ENCODE measurements at places on chromosomes 7 and 10. TPM values are rescaled to one million over a fixed set of nuclear protein-coding genes. Genes with fewer than 3 reads are reported as not detected.

Gene BEND7
- 9.9 TPM for total RNA-seq

Gene MRPS17
- total RNA-seq, result 10.9 TPM

Gene TRDMT1
- 4.9 TPM for total RNA-seq

Gene CEP41
- 8.4 TPM for total RNA-seq

Gene METTL27
- total RNA-seq, result 5.7 TPM

GRCh38 chr7:76364198-76364584 is 5.4 kb upstream of the YWHAG start:
- no peak for DNase-seq

DNA sequence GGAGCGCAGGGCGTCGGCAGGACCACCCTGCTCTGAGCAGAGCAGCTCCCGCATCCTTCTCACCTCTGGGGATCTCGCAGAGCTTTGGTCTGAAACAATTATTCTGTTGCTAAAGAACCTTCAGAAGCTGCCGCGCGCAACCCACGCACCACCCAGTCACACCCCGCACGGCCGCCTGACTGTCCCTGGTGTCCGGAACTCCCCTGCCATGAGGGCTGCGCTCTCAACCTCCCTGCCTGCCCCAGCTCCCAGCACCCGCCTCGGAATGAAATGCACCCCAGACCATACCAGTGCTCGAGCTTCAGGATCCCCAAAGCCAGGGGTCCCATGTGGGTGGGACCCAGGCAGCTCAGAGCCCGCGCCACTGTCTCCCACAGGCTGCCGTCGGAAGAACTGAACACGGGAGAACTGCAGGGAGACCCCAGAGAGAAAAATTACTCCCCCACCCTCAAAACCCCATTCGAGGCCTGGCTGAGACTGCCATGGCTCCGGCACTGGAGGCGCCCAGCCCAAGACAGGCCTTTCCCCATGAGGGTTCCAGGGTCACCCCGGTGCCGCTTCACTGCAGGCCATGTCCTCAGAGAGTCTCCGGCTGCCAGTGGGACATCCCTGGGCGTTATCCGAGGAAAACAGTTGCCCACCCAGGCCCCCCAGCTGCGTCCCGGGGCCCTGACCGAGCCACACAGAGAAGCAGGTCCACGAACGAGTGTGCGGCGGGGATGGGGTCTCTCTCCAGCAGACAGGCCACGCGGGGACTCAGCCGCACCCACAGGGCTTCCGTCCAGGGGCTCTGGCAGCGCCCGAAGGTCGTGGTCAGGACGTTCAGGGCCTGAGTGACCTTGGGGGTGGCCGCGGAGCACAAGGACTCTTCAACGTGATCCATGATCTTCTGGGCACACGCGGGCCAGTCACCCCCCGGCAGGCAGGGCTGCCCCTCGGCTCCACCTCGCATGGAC is 12.1 kb downstream of the BRAT1 start:
- DNase-seq, result no peak

- DNase-seq, result no peak
Measured at GRCh38 chr10:132675031-132675740, 110.8 kb downstream of the NKX6-2 start.

DNA sequence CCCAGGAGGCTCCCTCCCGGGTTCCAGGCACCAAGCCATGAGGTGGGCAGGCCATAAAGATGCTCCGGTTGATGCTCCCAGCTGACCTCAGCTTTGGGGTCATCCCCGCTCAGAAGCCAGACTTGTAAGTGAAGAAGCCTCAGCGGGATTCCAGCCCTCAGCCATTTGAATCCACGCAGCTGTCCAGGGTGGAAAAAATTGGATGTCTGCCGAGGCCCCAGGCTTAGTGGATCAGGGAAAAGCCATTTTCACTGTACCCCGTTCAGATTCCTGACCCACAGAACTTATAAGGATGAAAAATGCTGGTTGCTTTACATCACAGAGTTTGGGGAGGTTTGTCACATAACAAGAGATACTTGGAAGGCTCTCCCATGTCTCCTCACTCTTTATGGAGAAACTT is 49.2 kb upstream of the CPN1 start:
- DNase-seq, result no peak

DNA sequence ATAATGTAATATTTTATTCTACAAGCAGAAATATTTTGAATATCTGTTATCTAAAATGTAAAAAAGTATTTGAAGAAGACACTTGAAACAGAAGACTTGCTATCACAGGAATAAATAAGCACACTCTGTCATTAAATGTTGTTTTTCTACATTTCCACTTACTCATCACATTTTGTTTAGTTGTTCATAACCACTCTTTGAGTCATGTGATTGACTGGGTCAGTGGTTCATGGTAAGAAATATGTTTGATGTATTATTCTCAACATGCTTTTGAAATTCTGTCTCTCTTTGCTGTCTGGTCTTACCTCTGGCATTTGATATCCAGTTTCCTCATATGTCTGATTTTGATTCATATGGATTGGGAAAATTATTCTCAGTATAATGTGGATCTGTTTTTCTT is 171.8 kb downstream of the SUGCT start:
- no peak for DNase-seq

DNA sequence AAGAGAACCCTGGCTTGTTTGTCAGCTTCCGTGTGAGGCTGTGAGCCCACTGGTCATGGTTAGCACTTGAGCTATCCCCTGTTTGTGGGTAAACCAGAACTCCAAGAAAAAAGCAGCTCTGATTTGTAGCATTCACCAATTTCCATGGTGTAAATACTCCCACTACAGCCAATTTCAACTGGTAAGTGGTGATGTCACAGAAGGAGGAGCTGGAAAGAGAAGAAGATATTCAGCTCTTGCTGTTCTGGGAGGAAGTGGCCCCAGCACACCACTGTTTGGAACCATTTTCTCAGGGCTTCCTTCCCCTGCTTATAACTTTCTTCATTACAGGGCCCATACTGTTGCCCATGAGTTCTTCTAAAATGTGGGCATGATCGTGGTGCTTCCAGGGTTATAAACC is 500.1 kb upstream of the ZMIZ1 start:
- no peak for DNase-seq

DNA sequence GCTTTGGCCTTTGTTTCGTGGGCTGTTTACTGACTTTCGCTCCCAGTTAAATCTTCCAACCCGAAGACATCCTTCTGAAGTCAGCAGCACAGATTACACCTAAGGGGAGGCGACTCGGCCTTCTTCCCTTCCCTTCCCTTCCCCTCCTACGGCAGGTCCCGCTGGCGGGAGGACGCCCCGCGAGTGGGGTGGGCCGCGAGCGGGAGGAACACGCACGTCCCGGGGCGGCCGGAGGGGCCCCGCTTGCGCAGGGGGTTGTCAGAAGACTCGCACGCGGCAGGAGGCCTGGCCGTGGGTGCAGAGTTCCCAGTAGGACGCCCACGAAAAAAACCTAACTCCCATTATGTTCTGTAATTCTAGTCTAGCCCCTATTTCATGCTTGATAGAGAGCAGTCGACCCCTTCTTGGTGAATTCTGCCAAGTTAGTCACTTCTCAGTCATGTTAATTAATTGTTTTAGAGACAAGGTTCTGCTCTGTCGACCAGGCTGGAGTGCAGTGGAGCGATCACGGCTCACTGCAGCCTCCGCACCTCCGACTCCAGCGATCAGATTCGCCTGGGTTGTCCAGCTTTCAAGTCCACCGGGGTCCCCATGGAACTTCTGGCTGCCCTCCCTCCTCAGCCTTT is 19.2 kb upstream of the ZNF32 start:
- DNase-seq, result no peak

GRCh38 chr10:86868353-86868752 is 89.1 kb downstream of the MMRN2 start:
- no peak for DNase-seq

DNA sequence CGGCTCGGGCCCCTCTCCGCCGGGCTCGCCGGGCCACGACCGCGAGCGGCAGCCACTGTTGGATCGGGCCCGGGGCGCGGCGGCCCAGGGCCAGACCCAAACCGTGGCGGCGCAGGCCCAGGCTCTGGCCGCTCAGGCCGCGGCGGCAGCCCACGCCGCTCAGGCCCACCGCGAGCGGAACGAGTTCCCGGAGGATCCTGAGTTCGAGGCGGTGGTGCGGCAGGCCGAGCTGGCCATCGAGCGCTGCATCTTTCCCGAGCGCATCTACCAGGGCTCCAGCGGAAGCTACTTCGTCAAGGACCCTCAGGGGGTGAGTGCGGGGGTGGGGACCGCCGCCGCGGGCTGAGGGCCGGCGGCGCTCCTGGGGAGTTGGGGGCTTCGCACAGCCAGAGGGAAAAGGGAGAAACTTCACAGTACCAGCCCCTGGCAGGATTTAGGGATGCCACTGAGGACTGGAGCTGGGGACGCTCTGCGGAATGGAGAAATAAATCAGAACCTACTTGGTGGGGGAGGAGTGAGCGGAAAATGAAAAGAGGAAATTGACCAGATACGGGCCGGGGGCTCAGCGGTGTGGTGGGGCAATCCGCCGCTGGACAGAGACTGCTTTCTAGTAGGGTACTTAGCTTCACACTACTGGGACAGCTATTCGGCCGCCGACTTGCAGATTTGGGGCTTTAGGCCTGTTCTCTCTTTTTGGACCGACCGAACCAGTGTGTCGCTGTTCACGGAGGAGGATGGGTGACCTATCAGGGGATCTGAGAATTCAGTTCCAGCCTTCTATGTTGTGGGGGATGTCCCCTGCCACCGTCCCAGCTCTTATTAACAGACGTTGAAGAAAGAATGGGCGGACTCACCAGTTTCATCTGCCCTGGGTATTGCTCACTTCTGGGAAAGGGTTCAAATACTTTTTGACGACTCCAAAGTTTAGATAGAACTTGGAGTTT is 669 bp downstream of the PI4K2A start:
- DNase-seq, result no peak

GRCh38 chr10:125261491-125262186 is 101.3 kb upstream of the CTBP2 start:
- no peak for DNase-seq

DNA sequence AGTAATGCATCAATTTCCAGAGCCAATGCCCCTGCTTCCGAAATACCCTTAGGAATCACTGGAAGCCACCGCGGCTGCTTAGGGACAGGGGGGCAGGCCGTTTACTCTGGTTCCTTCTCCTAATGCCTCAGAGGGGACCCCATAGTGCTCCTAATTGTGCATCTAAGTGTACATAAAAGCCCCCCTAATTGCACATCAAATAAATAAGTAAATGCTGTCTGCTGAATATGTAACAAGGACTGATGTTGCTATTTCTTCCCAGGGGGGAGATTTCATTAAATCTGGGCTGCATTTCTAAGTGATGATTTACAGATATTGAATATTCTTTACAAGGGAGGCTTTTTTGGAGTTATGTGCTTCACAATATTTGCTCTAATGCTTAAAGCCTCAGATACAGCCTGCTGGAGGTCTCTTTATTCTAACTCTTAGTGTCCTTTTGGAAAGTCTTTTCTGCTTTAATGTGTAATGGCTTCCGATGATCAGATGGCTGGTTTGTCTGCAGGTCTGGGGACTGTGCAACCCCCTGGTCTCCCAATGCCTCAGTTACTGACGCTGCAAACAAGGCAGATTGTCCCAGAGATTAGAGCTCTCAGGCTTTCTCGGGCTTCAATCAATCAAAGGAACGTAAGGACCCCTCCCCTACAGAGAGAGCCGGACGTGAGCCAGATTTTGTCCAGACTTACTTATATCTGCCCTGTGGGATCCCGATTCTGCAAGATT is 143.0 kb downstream of the PRPF18 start:
- DNase-seq, result no peak

- no peak for DNase-seq
Measured at GRCh38 chr7:96084881-96085553, 236.9 kb downstream of the SLC25A13 start.

DNA sequence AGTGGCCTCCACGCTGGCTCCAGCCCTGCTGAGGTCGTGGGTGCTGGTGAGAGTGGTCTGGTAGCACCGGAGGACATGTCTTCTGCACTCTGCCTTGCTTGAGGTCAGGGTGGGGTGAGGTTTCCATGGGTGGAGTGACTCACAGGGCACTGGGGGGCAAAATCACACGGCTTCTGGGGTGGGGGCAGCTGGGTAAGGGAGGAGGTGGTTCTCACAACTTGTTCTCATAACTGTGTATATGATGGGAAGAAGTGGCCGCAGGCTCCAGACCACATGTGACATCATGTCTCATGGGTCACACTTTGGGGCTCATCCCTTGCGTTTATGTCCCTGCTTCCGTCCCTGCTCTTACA is 884 bp upstream of the PRF1 start:
- no peak for DNase-seq

DNA sequence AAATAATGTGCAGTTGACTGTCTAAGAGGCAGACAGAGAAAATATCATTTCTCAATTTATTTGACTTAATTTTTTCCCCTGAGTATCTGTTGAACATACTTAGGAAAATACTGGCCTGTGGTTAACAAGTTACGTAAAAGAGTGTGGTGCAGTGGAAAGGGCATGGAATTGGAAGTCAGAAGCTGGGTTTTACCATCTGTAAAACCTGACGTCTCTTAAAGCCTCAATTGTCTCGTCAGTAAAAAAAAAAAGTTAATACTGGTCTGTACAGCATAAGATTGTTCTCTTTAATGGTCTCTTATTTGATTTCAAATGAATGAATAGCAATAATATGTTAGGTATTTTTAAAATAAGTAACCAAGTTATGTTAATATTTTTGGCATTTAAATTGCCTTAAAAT is 67.8 kb downstream of the PHTF2 start:
- DNase-seq, result no peak

- no peak for DNase-seq
Measured at GRCh38 chr7:157543791-157544190, 207.0 kb downstream of the DNAJB6 start.

DNA sequence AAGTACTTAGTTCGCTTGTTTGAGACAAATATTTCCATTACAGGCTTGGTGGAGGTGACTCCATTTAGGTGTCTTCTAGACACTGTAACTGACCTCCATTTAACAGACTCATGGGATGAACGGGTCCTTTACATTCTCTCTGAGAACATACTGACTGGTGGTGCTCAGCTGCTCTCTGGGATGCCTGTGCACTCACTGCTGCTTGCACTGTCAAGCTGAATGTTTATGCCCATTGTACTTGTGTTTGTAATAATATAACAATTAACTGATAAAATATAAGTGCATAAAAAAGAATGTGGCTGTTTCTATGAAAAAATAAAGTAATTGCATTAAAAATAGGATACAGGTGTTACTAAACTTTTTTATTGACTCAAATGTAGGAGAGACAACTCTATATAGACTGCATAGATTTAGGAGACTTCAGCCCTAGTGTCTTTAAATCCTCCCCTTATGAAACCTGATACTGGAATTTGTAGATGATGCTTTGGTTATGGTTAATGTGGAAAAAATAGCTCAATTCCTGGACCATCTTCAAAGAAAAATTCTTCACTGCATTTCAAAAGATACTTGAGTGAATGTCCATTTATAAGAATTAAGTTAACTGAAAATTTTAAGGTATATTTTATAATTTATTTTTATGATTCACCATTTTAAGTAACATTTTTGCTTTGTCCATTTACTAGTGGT is 85.4 kb downstream of the CDK14 start:
- no peak for DNase-seq

- no peak for DNase-seq
Measured at GRCh38 chr10:110343947-110344346, 39.2 kb upstream of the SMNDC1 start.

All from omental fat pad (tissue), 4 donors.